NCI-H226 (cell line): ENCODE measurements at places on chromosomes 1 and 21.

DNA sequence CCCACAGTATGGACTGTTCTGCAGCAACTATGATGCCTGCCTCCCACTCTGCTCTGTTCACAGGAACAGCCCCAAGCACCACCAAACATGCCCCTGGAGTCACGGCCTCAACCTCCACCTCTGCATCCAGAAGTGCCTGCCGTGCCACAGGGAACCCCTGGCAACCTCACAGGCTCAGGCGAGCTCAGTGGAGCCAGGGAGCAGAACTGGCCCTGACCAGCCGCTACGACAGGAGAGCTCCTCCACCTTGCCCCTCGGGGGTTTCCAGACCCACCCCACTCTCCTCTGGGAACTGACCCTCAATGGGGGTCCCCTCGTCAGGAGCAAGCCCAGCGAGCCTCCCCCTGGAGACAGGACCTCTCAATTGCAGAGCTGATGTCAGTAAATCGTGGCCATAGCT is 13.0 kb downstream of the MRAP start:
- no peak for DNase-seq

DNA sequence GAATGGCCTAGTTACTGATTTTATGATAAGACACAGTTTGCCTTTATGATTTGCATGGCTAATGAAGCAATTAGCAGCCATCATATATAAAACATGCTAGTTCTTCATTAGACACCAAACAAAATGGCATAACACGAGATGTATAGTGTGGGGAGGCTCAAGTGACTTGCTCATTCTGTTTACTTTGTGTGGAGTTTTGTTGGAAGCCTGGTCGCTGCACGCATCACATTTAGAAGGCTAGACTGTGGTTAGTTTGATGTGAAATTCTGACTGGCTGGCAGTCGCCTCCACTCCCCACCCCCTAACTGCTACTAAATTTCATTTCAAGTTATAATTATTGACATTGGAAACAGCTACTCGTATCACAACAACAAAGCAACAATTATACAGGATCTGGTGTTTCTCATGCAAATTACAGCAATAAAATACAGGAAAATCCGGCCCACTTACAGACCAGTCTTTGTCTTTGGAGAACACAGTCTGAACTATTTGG is 356.1 kb downstream of the LMO4 start:
- DNase-seq = no peak

GRCh38 chr1:24437631-24438396 is 22.2 kb downstream of the NIPAL3 start:
- no peak for DNase-seq

- DNase-seq = peak; percentile 81
Measured at GRCh38 chr1:19877821-19878636, 4.2 kb upstream of the OTUD3 start.

GRCh38 chr1:38831731-38832369 is 27.7 kb downstream of the RRAGC start:
- no peak for DNase-seq

- DNase-seq = no peak
Measured at GRCh38 chr1:156987715-156988114, 57.8 kb downstream of the ARHGEF11 start.

DNA sequence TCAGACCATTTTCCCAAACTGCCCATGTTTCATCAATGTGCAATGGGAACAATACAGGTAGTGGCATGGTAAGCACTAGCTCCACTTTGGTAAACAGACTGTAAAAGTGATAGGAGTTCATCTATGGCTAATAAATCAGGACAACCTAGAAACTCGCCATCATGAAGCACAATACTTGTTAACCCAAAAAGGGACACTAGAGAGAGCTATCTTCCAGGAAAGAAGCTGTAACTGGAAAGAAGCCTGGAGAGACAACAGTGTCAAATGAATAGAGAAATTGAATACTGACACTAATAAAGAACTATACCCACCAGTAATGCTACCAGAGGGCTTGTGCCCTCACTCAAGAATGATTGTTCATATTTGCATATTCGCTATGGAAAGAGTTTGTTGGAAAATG is 164.7 kb upstream of the RGS18 start:
- DNase-seq = peak; percentile 17

DNA sequence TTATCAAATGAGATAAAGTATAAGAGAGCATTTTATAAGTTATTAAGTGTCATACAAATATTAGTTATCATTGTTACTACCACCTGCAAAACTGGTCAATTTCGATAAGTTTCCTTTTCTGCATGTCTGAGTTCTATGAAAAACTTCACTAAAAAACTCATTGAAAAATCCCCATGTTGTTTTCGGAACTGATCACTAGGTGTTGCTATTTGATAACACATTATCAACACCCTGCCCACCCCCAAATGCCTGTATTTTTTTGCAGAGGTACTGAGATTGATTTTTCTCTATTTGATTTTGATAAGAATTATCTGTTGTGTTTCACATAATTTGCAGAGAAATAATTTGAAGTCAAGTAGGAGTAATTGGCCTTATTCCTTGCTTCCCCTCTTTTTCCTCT is 22.1 kb upstream of the DISP1 start:
- no peak for DNase-seq

DNA sequence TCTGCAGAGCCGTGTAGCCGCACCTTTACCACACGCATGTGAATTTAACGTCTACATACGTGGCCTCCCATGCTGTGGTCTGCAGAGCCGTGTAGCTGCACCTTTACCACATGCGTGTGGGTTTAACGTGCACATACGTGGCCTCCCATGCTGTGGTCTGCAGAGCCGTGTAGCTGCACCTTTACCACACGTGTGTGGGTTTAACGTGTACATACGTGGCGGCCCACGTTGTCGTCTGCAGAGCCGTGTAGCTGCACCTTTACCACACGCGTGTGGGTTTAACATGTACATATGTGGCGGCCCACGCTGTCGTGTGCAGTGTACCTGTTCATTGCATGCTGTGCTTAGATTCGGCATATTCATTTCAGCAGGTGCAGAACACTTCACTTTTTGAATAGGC is 17.5 kb downstream of the DFFB start:
- no peak for DNase-seq

DNA sequence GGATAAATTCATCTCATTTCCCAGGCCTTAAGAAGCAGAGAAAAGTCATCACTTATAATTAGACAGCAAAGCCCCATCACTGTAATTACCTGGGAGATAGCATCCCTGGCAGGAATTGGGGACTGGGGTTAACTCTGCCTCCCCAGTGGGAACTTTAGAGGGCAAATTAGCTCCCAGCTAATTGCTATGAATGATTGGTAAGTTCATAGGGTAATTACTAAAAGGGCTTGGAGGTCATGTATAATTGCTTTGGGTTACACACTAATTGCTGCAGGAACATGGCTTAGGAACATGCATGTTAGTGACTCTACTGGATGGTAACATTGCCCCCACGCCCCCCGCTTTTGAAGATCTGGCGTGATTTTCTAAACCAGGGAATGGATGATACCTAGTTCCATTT is 64.8 kb downstream of the UBE2T start:
- no peak for DNase-seq

GRCh38 chr1:46521414-46521813 is 30.0 kb downstream of the KNCN start:
- no peak for DNase-seq

- no peak for DNase-seq
Measured at GRCh38 chr1:247216261-247216660, 39.6 kb upstream of the VN1R5 start.

DNA sequence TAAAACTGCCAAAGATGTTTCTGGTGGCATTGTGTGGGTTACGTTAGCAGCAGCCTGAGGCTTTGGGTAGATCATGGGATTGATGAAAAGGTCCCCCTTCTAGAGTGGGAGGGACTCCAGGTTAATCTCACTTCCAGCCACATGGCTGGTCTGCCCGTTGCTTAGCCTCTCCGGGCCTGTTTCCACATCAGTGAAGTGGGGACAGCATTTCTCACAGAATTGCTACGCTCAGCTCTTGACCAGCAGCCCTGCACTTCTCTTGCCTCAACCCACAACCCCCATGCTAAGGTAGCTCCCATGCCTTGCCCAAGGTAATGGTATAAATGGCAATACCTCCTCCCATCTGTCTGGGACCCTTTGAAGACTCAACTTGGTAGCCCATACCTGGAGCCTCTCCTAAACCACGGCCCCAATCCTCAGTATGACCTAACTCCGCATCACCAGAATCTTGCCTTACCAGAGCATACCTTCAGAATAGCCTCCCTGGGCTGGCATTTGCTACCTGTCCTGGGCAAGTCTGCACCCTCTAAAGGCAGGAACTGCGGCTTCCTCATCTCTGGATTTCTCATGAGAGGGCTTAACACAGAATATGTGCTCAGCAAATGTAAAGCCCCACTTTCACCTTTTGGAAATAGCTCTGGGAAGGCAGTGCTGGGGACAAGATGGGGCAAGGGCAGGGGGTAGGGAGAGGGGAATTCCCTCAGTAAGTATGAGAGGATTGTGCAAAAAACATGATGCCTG is 10.9 kb upstream of the GUCA2A start:
- no peak for DNase-seq

DNA sequence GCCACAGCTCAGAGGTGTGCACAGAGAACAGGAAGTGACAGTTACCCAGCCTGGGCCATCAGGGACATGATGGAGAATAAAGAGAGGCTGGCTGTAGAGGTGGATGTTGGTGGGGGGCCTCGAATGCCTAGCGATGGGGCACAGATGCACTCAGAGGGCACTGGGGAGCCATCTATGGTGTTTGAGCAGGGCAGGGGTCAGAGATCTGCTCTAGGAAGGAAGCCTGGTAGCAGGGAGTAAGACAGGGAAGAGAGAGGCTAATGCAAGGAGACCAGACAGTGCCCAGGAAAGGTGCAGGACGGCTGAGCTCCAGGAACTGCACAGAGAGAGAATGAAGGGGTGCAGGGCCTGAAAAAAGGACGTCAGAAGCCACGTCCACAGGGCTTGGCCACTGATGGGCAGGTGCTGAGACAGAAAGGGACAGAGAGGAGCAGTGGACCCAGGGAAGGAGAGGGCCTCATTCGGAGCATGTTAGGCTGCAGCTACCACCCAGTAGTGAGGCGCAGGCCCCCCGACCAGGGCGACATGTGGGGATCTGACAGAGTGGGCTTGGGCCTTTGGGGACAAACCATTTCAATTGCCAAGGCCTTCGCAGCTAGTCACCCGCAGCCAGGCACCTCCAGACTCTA is 1.1 kb upstream of the KCNAB2 start:
- no peak for DNase-seq

- DNase-seq = no peak
Measured at GRCh38 chr1:226632922-226633351, 84.4 kb downstream of the STUM start.

DNA sequence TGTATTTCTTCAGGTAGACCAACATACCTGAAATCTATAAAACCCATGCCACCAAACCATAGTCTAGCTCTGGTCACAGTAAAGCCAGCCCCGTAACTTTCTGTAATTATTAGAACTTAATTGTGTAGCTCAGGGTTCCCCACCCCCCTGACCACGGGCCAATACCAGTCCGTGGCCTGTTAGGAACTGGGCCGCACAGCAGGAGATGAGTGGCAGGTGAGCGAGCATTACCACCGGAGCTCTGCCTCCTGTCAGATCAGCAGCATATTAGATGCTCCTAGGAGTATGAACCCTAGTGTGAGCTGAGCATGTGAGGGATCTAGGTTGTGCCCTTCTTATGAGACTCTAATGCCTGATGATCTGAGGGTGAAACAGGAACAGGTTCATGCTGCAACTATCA is 14.6 kb downstream of the TENT5C start:
- no peak for DNase-seq

- no peak for DNase-seq
Measured at GRCh38 chr1:42952303-42953001, 6.2 kb downstream of the SLC2A1 start.

GRCh38 chr1:167661527-167662426 is 31.7 kb downstream of the RCSD1 start:
- peak; percentile 80 for DNase-seq

DNA sequence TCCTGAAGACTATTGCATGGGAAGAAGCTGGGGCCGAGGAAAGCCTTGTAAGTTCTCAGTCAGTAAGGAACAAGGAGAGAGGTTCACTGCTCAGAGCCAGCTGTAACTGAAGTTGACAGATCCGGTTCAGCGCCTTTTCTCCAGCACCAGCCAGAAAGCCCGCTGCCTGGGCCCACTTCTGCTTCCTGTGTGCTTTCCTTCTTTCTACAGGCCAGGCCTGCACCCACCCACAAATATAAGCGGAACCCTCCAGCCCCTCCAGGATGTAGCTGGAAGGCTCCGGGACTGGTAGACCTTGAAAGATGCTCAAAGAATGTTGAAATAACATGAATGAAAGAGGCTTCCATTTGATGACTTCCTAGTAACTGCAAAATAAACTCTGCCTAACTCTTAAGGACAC is 38.8 kb downstream of the PARP1 start:
- DNase-seq = no peak

DNA sequence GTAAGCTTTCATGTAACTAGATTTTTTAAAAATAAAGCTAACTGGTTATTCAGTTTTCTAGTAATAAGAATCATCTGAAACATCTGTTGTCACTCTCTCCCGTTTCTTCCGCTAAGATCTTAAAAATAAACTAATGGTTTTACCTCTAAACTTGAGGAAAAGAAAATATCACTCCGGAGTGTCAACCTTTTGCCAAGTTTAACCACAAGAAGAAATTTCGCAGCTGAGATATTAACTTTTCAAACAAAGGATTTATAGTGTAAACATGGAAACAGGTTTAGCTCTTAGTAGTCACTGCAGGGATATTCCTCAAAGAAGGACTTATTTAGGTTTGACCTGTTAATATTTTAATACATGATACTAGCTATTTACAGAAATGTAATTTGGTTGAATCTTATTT is 954.9 kb downstream of the ADGRL2 start:
- DNase-seq = no peak

GRCh38 chr1:183473217-183473536 is 878 bp downstream of the SMG7 start:
- no peak for DNase-seq

DNA sequence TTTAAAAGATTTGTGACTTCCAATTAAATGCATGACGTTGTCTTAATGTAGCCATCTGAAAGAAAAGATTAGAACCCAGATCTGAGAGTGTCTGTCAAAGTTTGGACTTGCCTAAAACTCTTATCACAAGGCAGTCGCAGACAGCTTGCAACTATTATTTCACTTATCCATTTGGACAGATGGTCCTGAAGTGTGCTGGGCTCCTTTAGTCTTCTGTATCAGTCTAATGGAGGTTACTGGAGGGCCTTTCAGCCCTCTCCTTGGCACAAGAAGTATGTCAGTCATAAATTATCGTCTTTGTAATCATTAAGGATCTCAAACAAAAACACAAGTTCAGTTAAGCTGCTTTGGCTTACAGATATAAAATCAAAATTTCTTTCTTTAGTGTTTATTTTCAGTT is 15.5 kb downstream of the PROX1 start:
- DNase-seq = no peak

DNA sequence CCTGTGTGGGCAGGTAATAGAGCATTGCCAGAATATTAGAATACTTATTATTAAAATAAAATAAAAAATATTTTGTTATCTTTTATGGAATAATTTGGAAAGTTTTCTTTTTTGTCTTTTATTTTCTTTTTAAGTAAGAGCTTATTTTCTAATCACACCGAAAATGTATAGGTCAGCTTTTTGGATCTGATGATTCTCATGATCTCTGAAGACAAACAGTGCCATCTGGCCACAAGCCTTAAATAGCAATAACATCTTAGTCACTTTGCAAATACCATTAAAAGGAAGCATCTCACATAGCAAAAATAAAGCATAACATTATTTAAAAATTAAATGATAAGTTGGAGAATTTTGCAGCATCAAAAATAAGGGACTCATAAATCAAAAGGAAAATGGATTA is 213.8 kb downstream of the PLA2G4A start:
- DNase-seq = no peak

GRCh38 chr1:50503515-50503914 is 80.3 kb upstream of the DMRTA2 start:
- DNase-seq = no peak

- DNase-seq = no peak
Measured at GRCh38 chr1:30382496-30382895, 340.9 kb downstream of the MATN1 start.

GRCh38 chr1:29264773-29265389 is 28.6 kb downstream of the PTPRU start:
- peak; percentile 57 for DNase-seq
